DMS153 (cell line): ENCODE measurements at places on chromosomes 4 and X.

- no peak for DNase-seq
Observed at GRCh38 chr4:141524116-141524515, 112.3 kb upstream of the IL15 start.

DNA sequence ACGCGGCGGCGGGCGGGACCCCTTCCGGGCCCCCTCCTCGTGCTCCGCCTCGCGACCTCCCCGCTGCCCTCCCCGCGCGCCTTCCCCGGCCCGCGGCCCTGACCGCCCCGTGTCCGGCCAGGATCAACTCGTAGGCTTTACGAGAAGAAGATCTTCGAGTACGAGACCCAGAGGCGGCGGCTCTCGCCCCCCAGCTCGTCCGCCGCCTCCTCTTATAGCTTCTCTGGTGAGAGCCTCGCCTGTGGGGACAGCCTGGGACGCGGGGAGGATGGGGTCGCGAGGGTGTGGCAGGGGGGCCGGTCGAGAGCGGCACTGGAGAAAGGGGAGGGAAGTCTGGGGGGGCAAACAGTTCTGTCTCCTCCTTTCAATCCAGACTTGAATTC lies 465 bp downstream of the EMD start:
- DNase-seq = no peak

DNA sequence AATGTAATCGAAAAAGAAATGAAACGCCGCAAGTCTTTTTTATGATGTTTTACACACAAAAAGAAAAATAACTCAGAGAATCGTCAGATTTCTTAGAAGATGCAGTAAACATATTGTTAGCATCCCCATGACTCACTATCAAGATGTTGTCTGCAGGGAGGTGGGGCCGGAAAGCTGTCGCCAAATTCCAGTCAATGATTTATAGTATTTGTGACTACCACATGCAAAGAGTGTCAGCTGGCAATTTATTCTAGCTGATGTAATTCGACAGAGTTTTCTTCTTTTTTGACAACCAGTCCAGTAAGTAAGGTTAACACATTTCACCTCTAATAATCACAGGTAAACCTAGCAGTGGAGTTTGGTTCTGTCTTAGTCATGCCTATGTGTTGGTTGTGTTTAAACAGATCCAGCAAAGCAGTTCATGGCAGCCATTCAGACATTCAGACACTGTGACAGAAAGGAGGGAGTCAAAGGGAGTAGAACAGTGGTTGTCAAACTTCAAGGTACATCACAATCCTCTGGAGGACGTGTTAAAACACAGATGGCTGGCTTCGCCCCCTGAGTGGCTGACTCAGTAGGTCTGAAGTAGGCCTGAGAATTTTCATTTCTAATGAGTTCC lies 19.8 kb upstream of the PPP1R2C start:
- no peak for DNase-seq

GRCh38 chrX:100263650-100264049 lies 146.4 kb downstream of the PCDH19 start:
- DNase-seq = no peak

- DNase-seq = peak; percentile 1
Observed at GRCh38 chr4:13088726-13089658, 395.1 kb downstream of the RAB28 start.

DNA sequence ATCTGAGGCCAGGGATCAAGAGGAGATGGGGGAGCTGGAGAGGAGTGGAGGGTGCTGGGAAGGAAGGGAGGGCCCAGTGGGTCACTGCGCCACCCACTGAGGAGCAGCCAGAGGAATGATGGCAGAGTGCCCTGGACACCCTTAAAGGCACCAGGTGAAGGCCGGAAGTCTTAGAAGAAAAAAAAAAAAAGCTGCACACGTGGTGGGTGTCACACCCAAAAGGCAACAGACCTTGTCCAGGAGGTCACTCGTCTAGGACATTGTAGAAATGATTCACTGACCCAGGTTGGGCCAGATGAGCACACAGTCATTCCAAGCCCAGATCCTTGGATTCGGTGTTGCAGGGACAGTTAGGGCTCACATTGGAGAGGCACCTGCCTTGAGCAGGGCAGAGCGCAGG lies 93.5 kb upstream of the TRIM2 start:
- DNase-seq = no peak

DNA sequence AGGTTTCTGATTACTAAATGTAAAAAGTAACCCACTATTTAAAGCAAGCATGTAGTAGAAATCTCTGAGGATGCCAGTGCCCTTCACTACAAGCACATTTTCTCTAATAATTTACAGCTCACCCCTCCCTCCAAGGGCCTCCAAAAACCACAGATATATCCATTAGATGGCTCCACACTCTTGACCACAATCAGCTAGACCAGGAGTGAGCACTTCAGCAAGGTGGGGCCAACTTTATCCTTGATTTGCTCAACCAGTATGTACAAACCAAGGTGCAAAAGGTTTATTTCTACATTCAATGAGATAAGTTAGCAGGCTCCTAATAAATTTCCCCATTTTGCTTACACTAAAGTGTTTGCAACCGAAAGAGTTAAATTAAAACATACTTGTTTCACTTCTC lies 35.8 kb downstream of the RFC1 start:
- DNase-seq = no peak

DNA sequence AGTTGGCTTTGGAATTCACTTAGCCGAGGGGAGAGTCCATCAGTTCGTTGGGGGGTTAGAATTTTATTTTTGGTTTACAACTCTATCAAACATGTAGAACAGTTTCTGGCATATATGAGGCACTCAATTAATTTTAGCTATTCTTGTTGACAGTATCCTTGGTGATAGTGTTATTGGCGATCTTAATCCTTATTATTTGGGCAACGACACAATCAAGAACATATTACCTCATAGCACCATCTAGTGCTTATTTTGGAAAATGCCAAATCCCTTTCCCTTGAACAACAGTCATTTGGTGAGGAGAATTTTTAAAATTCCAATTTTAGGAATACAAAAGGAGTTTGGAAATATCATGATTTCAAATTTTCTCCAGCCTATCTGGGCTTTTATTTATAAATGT lies 17.9 kb upstream of the PGRMC1 start:
- no peak for DNase-seq

GRCh38 chrX:150313514-150313913 lies 49.6 kb upstream of the MAMLD1 start:
- no peak for DNase-seq

- no peak for DNase-seq
Observed at GRCh38 chrX:11750694-11751093, 7.3 kb upstream of the MSL3 start.

DNA sequence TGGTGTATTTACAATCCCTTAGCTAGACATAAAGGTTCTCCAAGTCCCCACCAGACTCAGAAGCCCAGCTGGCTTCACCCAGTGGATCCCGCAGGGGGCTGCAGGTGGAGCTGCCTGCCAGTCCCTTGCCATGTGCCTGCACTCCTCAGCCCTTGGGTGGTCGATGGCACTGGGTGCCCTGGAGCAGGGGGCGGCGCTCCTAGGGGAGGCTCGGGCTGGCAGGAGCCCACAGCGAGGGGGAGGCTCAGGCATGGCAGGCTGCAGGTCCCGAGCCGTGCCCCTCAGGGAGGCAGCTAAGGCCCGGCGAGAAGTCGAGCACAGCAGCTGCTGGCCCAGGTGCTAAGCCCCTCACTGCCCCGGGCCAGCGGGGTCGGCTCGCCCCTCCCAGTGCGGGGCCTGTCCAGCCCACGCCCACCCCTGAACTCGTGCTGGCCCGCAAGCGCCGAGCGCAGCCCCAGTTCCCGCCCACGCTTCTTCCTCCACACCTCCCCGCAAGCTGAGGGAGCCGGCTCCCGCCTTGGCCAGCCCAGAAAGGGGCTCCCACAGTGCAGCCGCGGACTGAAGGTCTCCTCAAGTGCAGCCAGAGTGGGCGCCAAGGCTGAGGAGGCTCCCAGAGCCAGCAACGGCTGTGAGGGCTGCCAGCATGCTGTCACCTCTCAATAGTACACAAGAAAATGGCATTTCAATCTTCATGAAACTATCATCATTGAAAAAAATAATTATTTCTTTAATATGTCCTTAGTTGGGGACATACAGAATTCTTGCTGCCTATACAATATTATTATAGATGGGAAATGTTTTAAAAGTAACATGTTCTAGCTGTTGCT lies 189.1 kb downstream of the SLC7A11 start:
- DNase-seq = no peak

GRCh38 chr4:89781321-89781720 lies 55.6 kb downstream of the SNCA start:
- no peak for DNase-seq

DNA sequence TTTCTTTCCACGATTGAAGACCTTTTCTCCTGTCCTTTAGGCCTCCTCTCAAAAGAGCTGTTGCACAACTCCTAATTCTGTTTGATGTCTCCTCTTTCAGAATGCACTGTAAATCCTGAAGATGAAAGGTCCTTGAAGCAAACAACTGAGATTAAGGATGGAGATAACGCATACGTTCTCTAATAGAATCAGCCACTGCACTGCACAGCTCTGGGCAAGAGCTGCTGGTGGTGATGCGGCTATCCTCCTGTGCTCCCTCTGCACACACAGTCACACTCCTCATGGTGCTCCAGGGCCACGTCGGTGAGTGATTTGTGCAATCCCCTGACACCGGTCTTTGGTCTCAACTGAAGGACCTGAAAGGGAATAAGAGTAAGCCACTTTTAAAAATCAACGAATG lies 208.7 kb downstream of the PDGFC start:
- no peak for DNase-seq

DNA sequence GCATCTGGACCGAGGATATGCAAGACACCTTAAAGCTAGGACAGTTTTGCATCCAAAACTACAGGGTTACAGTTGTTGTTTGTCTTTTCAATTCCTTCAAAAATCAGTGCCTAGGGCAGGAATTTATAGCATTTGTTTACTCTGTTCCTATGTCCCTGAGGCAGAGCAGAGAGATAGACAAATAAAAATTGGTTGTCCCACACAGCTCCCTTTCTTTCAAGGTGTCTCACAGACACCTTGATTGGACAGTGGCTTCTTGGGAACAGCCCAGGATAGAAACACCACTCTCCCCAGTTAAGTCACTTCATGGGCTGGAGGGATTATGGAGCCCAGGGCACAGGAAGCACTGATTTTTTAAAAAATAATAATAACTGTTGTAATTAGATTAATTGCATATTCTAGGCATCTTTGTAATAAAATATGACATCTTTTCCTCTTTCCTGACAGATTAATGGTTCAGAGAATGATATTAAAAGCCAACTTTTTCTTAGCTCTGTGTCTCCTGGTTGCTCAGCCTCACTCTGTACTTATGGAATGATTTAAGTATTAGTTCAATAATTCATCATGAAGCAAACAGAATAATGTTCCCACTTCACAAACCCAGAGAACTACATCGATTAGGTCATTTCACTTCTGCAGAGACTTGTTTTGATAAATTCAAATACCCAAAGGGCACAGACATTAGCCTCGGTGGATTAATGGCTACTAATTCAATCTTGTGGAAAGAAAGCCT lies 8.2 kb downstream of the MAGEB17 start:
- DNase-seq = no peak

- DNase-seq = no peak
Observed at GRCh38 chrX:30822068-30822681, 66.9 kb downstream of the TAB3 start.

- no peak for DNase-seq
Observed at GRCh38 chr4:54169176-54169575, 59.9 kb upstream of the PDGFRA start.
